Urothelium cell line (cell line): ENCODE measurements at places on chromosomes 13 and 19.

DNA sequence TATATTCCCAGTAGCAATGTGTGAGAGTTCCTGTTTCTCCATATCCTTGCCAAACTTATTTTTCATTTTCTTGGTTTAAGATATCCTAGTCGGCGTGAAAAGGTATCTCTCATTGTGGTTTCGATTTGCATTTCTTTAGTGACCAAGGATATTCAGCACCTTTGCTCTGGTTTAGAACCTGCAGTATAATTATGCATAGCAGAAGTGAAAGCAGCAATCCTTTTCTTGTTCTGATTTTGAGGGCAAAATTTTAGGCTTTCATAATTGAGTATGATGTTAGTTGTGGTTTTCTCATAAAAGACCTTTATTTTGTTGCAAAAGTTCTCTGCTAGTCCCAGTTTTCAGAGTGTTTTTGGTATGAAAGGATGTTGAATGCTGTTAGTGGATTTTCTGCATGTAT, 491.0 kb downstream of the FGF9 start:
- no peak for DNase-seq

GRCh38 chr13:50365408-50366391, 350.5 kb downstream of the KCNRG start:
- no peak for DNase-seq

- no peak for DNase-seq
Measured at GRCh38 chr13:76808927-76809326, 77.3 kb downstream of the KCTD12 start.

DNA sequence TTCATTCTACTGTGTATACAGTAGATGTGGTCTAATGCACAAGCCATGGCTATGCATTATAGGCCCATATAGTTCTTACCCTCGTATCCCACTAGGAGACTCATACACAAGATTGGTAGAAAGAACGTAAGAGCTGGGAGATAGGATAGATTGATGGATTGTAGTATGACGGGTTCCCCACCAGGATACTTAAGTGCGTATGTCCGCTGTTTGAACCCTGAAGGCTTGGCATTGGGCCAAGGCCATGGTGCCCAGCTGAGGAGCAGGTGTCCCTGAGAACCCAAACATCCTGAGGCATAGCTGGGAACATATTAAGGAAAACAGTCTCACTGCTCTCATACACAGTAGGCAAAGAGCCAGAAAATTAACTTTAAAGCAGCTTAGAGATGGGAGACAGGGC, 617.5 kb upstream of the KLF12 start:
- no peak for DNase-seq

GRCh38 chr13:21938168-21938567, 267.3 kb downstream of the FGF9 start:
- no peak for DNase-seq
